ENCODE measurements at places on chromosomes 16 and 17.
A peak's percentile ranks its signal among the peaks of the same experiment; 100 is the strongest.

- no peak for DNase-seq
Observed at GRCh38 chr16:56197192-56197992, 6.1 kb downstream of the GNAO1 start.

DNA sequence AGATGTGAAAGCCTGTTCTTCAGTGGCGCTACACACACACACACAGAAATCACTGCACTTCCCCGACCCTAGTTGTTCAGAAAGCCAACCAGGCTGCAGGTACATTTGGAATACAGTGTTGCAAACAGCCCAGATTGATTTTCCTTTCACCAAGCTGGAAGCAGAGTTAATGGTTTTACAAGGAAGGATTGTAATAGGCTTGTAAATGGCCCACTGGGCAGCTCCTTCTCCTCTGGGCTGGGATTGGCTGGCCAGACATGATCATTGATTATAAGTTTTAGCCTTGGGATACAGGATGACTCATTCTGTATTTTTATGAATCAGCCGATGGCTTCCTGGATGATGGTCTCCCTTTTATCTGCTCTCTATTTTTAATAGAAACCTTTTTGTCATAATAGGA lies 2.5 kb downstream of the VAT1L start:
- no peak for DNase-seq

DNA sequence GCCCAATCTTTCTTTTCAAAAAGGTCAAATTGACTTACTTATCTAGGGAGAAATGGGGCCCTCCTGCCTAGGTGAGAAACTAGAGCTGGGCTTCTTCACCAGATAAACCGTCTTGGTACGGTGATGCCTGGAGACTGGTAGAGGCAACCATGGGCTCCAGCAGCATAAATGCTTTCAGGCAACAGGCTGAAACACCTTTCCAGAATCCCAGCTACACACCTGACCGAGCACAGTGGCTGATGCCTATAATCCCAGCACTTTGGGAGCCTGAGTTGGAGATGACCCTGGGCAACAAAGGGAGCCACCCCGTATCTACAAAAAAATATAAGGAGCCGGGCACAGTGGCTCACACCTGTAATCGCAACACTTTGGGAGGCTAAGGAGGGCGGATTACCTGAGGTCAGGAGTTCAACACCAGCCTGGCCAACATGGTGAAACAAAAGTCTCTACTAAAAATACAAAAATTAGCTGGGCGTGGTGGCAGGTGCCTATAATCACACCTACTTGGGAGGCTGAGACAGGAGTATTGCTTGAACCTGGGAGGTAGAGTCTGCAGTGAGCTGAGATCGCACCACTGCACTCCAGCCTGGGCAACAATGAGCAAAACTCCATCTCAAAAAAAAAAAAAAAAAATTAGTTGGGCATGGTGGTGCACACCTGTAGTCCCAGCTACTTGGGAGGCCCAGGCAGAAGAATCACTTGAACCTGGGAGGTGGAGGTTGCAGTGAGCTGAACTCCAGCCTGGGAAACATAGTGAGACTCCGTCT lies 8.0 kb downstream of the TRAF4 start:
- DNase-seq: no peak

GRCh38 chr17:65799869-65800268 lies 238.4 kb upstream of the AXIN2 start:
- no peak for DNase-seq

DNA sequence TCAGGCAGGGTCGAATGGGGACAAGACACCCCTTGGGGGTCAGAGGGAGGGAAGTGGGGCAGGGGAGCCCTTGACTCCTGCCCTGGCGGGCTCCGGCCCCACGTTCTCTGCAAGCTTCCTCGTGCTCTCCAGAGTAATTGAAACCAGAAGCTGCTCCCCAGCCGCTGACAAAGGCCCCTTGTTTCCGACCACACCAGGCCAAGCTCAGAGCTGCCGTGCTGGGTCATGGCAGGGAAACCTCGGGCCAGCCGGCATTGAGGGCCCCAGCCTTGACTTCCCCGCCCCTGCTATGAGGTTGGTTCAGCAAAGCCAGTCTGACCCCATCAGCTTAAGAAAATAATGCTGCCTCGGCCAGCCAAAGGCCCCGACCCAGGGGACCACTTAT lies 43.3 kb downstream of the TIMM22 start:
- DNase-seq: no peak

- DNase-seq: peak; percentile 58
Observed at GRCh38 chr16:4273858-4274311, 1.1 kb upstream of the TFAP4 start.

GRCh38 chr17:14772776-14773175 lies 471.9 kb downstream of the HS3ST3B1 start:
- DNase-seq: no peak

GRCh38 chr16:24758373-24758772 lies 28.9 kb downstream of the TNRC6A start:
- DNase-seq: no peak

DNA sequence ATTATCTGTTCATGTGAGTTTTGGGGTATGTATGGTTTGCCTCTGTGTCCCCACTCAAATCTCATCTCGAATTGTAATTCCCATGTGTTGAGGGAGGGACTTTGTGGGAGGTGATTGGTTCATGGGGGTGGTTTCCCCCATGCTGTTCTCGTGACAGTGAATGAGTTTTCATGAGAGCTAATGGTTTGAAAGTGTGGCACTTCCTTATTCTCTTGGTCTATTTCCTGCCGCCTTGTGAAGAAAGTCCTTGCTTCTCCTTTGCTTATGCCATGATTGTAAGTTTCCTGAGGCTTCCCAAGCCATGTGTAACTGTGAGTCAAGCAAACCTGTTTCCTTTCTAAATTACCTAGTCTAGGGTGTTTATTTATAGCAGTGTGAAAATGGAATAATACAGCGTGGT lies 128.1 kb upstream of the HS3ST4 start:
- no peak for DNase-seq

GRCh38 chr16:48895142-48895541 lies 285.2 kb upstream of the N4BP1 start:
- DNase-seq: no peak

DNA sequence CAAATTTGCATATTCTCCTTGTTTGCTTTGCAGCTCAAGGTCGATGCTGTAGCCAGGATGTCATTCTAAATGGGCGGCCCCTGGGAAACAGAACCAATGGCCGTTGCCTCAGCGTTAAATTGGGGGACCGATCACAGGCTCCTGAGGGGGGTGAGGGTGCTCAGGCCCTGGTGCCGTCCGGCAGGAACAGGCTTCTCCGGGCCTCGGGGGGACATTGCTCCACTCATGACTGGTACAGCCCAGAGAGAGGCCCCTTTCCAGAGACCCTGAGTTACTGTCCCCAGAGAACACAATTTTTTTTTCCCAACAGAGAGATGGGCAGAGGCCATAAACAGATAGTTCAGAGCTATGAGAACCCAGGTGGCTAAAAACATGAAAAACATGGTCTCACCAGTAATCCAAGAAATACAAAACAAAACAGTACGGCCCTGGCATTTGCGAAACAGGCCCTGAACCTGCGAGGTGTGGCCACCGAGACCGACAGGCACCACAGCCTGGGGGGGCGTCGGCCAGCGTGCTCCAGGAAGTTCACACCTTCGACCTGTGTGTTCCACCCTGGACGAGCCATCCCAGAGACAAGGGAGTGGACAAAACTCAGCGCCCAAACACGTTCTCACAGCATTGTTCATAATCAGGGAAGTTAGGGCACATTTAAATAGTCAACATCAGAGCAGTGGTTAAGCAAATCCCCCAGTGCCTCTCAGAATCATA lies 82.8 kb downstream of the METRNL start:
- DNase-seq: no peak

Data from GM12892 (cell line).